Amniotic epithelial cell (primary cell): ENCODE measurements at places on chromosomes 16 and 17.

- no peak for DNase-seq
Measured at GRCh38 chr17:50273654-50274040, 619 bp upstream of the TMEM92 start.

- peak; percentile 49 for DNase-seq
Measured at GRCh38 chr16:28277537-28278388, 14.6 kb upstream of the SBK1 start.

GRCh38 chr16:56233795-56234566 is 42.7 kb downstream of the GNAO1 start:
- no peak for DNase-seq

GRCh38 chr16:78930561-78930960 is 670.0 kb downstream of the MAF start:
- no peak for DNase-seq

GRCh38 chr16:47469227-47469626 is 8.1 kb downstream of the PHKB start:
- DNase-seq: no peak

DNA sequence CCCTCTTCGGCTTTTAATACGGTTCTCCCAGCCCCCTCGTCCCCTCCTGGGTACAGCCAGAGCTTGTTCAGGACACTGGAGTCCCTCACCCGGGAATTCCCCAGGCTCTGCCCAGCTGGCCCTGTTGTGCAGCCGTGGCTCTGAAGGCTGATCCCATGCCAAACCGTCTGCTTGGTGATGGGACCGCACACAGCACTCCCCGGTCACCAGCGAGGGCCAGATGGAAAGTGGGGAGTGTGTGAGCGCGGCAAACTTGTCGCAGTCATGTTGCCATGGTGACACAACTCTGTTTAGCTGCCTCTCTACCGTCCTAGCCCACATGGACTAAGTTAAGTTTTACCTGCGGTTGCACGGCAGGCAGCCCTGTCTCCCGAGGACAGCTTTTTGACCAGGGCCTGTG is 107.9 kb downstream of the RAP1GAP2 start:
- no peak for DNase-seq

DNA sequence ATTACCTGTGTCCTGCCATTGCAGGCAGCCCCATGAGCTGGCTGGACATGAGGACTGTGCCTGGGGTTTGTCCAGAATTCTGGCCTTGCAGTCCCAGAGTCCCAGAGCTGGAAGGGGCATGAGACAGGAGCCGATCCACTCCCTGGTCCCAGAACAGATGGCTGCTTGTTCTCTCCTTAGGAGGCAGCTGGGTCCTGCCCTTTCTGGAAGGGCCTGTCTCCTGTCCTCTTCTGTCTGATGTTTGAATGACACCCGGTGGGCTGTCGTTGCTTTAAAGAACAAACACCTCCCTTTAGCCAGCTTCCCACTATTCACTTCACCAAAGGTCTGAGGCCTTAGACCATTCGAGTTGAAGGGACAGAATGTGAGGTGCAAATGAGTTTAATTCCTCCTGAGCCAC is 63.8 kb downstream of the RAP1GAP2 start:
- no peak for DNase-seq

DNA sequence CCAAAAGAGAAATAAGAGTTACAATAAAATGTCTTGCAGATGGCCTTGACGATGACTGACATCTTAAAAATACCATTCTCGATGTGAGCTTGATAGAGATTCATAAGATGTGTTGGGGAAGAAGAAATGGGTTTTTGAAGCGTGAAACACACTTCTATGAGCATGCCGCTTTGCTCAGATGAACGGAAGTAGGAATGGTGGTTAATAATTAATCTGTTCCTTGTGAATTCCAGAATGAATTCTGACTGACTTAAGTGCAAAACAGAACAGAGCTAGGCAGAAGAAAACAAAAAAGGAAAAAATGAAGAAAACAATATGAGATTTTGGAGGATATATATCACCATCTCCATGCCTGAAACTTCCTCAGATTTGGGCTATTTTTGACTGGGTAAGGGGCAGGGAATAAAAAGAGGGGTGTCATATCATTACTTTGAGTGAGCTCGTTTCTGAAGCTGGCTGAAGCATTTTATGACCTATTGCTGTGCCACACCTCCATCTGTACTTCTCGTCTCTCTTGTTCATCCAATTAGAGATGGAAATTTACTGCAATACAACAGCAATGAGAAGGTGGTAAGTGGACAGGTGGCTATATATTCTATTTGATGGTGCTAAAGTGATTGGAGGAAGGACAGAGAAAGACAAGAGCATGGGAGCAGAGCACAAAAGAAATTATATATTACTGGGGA is 1152.0 kb upstream of the CDH8 start:
- DNase-seq: no peak

- DNase-seq: no peak
Measured at GRCh38 chr16:66335704-66336329, 30.7 kb upstream of the CDH5 start.

- peak; percentile 44 for DNase-seq
Measured at GRCh38 chr17:40355123-40355803, 9.3 kb downstream of the GJD3 start.

DNA sequence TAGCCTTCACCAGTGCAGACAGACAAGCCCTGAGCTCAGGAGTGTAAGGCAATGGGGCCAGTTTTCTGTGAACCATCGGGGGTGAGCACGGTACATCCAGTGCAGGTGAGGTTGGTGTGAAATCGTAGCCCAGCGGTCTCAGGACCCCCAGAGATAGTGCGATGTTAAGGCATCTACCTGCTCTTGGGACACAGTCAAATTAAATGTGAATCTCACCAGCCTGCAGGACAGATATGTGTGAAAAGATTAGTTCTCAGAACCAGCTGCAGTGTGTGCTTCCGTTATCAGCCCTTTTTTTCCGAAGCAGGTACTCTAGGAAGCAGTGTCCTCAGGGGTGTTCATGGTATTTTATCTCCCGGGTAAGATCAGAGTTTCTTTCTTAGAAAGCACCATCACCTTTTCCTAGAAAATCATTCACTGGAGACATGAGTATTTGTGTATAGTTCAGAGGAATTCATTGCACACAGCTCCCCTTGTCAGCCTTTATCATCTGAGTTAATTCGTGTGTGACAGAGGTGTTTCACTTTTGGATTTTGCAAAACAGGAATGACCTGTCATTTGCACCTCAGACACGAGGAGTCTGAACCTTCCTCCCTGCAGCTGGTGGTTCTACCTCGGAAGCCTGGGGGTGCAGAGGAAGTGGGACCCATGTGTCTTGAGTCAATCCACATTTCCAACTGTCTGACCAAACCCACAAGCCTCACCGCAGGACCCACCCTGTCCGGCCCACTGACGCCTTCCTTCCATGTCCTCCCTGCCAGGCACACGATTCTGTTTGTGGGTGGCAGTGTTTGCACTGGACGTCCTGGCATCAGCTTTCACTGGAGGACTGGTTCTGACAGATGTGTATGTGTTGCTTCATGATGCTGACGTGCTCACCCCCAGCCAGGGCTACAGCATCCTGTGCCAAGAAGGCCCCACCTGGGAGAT is 107.8 kb downstream of the CLEC16A start:
- DNase-seq: no peak
